Natural killer cell (primary cell): ENCODE measurements at places on chromosomes 1 and 21.

DNA sequence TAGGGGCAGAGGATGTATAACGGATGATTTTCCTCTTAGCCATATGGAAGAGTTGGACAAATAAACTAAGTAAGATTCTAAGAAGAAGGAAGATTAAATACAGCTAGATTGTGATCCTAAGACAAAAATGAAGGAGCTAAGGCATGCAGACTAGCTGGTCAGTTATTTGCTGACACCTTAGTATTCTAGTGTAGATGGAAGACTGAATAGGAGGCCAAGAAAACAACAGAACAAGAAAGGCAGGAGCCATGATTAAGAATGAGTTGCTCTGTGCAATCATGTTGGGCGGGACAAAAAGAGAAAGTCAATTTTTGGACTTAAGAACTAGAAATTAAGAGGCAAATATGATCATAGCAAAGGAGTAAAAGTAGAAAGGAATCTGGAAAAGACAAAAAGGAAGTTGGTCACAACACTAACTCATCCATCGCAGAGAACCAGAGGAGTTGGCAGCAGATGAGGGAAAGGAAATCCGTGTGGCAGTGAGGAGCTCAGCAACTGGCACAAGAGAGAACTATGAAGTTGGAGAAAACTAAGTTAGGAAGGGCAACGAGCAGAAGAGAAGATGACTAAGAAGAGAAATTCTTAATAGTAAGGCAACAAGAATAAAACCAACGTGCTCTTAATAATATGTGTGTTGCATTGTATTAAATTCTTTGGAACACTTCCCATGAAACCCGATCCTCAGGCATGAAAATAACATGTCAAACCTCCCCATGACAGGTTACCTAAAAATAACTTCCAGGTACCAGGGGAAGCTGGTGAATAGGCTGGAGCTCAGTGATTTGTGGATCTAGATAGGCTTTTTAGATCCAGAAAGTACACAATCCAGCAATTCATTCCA, 234.4 kb downstream of the LTN1 start:
- DNase-seq = no peak

GRCh38 chr1:221786647-221787046, 44.8 kb upstream of the DUSP10 start:
- DNase-seq = no peak

GRCh38 chr1:35288761-35289160, 20.3 kb downstream of the ZMYM4 start:
- no peak for DNase-seq

DNA sequence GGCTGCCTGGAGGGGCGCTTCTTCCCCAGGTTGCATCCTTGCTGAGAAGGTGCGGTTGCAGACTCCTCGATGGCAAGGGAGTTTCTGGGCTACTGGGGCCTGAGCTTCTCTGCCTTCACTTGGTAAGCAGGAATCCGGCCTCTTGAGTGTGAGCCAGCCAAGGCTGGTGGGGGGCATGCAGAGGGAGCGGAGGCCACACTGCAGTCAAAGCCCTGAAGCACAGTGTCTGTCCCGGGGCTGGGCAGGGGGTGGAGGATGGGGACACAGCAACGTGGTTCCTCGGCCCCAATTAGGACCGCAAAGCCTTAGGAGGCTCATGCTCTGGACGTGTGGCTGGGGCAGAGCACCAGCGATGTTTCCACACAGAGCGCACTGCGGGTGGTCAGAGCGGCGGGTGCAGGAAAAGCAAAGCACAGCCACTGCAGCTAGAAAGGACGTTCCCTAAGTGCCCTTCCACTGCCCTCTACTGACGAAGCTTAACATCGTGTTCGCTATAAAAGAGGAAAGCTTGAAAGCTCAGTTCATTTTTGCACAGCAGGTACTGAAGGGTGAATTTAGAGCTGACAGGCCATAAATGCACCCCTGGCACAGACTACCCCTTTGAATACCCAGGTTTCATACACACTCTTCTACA, 60.7 kb upstream of the COG2 start:
- no peak for DNase-seq

- no peak for DNase-seq
Measured at GRCh38 chr1:87155648-87156047, 173.0 kb upstream of the LMO4 start.

DNA sequence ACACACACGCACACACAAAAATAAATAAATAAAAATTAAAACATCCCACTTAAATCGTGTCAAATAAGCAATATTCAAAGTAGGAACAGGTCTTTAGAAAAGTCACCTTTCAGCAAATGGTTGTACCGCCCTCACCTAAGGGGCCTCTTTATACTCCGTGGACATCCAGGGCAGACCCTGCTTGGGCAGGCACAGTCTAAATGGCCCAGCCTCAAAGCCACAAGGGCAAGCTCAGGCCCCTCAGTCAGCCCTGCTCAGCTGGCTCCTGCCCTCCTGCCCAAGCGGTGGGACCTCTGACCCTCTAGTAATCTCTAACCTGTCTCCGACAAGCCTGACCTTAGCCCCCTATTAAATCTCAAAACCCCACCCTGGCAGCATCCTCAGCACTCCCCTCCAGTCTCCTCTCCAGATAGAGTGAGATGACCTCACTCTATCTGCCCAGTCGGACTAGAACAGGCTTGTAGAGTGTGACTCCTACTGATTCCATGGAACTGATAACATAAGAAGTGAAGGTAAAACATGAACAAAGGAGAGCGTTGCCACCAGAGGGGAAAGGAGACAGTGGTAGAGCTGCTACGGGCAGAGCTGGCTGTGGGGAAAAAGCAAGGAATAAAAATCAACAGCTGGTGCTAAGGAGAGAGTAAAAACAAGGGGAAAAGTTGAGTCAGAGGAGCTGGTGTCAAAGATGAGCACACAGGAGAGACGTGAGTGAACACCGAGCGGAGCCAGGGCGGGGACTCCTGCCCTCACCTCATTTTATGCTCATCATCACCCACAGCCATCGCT, 36.0 kb downstream of the SIPA1L2 start:
- no peak for DNase-seq

GRCh38 chr1:232705815-232706575, 76.1 kb upstream of the SIPA1L2 start:
- DNase-seq = no peak

- DNase-seq = no peak
Measured at GRCh38 chr21:25809013-25809412, 74.2 kb downstream of the GABPA start.

GRCh38 chr1:29043274-29043965, 80.3 kb downstream of the TMEM200B start:
- DNase-seq = no peak

DNA sequence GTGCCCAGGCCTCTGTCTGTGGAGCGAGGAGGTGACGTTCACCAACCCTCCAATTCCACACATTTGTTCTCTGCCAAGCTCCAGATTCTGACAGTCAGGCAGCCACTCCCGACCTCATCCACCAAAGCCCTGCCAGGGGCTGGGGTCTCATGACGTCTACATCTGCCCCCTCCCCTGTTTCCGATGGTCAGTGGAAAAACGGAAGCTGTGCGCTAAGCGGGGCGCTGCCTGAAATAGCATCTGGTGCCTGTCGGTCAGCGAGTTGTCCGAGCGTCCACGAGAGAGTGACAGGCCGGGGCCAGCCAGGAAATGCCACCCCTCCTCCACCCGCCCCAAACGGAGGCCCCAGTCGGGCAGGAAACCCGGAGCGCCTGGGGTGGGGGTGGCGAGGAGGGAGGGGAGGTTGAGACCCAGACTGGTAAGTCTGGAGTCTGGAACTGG, 3.2 kb upstream of the TAL1 start:
- DNase-seq = no peak

- no peak for DNase-seq
Measured at GRCh38 chr1:6962996-6963911, 178.0 kb downstream of the CAMTA1 start.

- DNase-seq = no peak
Measured at GRCh38 chr21:39612233-39613040, at the start of gene B3GALT5. TSS of gene B3GALT5 (plus strand) at chr21:39612940. CDS start at chr21:39660560, 47,620 bp downstream.

DNA sequence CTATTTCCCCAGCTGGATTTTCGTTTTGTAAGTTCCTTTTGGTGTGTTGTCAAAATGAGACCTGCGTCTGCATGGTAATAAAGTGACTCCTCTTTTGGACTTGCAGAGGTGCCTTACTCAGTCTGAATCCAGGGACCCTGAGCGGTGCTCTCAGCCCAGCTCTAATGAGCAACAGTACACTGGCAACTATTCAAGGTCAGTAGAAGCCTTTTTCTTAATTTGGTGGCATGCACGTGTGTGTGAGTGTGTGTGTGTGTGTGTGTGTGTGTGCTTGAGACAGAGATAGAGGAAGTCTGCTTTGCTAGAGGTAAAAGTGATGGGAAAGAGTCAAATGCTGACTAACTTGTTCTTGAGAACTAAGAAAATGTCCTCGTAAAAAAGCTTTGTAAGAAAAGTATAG, 105.4 kb downstream of the CD247 start:
- DNase-seq = no peak

DNA sequence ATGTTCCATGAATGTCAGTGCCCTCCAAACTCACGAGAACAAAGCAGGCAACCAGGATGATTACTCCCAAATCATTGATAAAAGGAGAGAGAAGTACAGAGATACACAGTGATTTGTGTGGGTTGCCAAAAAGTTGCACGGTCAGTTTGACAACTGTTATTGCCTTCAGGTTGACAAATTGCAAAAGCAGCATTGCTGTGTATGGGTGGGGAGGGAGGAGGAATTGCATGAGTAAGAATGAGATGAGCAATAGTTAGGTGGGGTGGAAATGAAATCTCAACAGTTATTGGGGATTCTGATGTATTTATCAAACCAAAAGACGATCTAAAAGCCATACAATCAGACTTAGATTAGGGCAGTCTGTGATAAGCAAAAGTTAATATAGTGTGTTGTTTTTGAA, 93.7 kb downstream of the NTMT2 start:
- no peak for DNase-seq
